Hematopoietic multipotent progenitor cell (in vitro differentiated cells): ENCODE measurements at places on chromosomes 3 and 15.

- DNase-seq = no peak
Measured at GRCh38 chr15:57635300-57635909, 43.7 kb downstream of the MYZAP start.

DNA sequence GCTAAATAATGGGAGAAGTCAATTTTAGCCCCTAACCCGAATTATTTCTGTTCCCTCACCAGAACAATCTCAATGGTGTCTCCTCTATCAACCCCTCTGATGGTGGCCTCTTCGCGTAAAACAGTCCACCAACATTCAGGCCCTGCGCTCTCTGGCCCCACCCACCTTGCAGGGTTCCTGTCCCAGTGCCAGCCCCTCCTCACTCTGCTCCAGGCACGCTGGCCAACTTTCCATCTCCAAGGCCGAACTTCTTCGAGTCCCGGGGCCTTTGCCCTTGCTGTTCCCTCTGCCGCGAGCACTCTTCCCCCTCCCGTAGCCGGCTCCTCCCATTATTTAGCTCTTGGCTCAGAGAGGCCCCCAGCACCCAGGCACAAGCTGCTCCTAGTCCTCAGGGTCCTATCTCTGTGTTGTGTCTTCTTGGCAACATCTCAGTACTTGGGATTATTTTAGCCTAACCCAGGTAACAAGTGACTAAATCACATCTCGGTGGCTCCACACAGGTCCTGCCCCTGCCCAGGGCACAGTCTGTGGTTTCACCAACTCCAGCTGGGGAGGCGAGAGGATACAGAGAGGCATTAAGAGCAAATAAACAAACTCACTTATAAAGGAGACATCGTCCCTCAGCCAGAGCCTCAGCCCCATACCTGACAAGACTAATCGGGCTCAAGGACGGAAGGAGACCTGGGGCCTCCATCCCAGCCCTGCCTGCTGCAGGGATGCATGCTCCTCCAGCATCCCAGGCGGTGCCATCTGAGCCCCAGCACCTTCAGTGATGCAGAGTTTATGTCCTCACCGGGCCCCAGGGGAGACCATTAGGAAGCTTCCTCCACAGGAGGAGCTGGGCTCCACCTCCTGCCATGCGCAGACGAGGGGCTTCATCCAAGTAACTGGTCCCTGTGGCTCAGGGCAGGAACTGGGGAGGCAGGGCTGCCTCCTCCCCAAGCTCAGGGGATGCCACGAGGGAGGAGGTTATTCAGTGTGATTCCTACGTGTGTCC, 19.7 kb upstream of the IQSEC1 start:
- DNase-seq = no peak

DNA sequence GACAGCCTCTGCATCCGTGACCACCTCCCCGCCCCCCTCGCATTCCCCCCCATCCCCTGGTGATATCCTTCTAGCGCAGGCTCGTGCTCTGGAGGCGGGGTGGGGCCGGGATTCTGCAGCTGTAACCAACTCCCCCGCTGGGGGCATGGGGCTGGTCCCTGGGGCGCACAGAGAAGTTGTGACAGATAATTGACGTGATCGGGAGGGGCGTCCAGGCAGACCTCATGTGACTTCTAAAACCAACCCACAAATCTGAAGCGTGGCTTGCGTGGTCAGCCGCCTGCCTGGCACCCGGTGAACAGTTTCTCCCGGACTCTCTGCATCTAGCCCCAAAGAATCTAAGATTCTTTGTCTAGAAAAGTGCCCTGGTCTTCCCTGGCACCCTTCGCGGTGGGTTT, 100.6 kb upstream of the IGF1R start:
- peak; percentile 22 for DNase-seq

DNA sequence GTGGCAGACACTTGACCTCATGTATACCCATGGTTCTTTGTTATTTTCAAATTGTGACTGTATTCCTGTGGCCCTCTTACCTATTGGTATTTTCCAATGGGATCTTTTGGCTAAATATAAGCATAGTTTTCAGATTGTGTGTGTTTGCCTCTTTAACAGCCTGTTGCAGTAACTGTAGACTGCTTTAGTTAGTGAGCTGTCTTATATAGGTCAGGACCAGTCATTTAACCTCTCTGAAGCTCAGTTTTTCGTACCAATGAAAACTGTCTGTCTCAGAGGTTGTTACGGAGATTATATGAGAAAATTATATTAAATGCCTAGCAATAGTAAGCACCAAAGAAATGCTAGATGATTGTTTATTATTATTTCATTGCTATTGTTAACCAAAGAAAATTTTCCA, 29.3 kb upstream of the CAPN3 start:
- no peak for DNase-seq

DNA sequence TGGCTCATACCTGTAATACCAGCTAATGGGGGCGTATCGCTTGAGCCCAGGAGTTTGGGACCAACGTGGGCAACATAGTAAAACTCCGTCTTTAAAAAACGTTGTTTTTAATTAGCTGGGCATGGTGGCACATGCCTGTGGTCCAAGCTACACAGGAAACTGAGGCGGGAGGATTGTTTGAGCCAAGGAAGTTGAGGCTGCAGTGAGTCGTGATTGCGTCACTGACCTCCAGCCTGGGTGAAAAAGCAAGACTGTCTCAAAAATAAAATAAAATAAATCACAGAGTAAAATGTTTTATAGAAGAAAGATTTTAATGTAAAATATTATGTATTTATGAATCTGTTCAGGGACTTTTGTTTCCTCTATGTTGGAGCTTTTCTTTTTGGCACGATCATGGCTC, 15.3 kb upstream of the STRIT1 start:
- no peak for DNase-seq

- no peak for DNase-seq
Measured at GRCh38 chr15:49085696-49086459, 39.6 kb upstream of the SECISBP2L start.

GRCh38 chr15:27427276-27427675, 456.3 kb downstream of the GABRG3 start:
- no peak for DNase-seq

DNA sequence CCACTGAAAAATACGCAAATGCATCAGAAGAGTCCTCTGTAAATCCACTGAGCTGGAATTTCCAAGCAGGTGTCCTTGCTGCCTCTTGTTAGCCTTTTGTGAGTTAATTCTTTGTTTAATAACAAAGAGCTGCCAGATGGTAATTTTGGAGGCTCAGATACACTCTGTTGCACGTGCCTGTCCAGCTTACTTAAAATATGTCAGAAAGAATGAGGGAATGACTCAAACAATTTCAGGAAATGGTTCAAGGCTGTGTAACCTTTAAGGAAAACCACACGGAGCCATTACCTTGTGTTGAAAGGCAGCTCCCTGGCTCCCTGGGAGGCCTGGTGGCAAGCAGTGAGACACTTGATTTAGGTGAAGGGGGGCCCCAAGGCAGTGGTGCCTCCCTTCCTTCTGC, 302.2 kb upstream of the CTDSPL start:
- peak; percentile 37 for DNase-seq

DNA sequence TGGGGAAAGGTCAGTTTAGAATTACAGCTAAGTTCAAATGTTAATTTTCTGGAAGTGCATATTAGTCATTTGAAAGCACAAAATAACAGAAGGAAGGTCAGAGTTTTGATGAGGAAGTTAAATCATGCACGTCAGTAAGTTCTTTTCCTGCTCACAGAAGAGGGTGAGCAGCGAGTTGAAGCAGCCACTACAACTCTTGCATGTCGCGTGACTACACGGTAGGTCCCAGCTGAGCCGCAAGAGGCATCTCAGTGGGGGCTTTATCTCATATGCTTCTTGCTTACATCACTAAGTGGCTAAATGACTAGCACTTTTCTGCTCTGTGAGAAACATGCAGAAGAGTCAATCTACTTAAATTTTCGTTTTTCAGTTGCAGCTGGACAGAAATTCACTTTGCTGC, 21.3 kb upstream of the SEC62 start:
- DNase-seq = peak; percentile 84

GRCh38 chr3:177197727-177198460, 612 bp upstream of the TBL1XR1 start:
- DNase-seq = peak; percentile 33
